ENCODE measurements at places on chromosomes 6 and 20.

DNA sequence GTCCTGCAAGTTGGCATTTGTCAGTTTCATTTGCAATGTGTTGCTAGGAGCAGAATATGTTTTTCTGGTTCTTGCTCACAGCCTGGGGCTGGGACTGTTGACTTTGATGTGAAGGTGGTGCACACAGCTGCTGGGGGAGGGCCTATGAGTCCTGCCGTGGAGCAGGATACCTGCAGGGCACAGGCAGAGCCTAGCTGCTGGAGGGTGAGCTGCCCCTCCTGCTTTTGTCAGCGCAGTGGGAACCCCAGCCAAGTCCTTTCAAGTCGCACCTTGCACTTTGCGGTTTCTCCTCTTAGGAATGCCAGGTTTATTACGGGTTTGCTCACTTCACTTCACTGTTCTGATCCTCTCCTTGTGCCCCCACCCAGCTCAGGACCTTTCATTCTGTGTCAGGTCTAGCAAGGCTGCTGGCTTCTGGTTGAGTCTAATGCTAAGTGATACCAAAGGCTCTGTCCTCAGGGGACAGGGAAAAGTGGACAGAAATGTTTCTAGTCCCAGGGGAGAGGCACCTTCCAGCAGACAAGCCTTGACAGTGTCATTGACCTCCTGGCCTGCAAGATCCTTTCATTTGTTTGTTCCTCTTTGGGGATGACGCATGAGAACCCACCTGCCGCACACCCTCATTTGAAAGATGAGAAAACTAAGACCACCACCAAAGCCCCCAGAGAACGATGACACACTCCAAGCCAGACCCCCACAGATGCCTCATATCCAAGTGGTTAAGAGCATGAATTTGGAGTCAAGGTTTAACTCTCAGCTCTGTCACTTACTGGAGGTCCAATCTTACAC is 2.7 kb upstream of the SPO11 start:
- peak; percentile 91 for DNase-seq

DNA sequence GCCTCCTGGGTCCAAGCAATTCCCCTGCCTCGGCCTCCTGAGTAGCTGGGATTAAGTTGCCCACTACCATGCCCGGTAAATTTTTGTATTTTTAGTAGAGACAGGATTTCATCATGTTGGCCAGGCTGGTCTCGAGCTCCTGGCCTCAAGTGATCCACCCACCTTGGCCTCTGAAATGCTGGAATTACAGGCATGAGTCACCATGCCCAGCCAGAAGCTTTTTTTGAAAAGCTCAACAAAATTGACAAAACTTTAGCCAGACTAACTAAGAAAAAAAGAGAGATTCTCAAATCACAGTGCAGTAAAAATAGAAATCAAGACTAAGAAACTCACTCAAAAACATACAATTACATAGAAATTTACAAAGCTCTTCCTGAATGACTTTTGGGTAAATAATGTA is 420.6 kb downstream of the COL12A1 start:
- no peak for DNase-seq

DNA sequence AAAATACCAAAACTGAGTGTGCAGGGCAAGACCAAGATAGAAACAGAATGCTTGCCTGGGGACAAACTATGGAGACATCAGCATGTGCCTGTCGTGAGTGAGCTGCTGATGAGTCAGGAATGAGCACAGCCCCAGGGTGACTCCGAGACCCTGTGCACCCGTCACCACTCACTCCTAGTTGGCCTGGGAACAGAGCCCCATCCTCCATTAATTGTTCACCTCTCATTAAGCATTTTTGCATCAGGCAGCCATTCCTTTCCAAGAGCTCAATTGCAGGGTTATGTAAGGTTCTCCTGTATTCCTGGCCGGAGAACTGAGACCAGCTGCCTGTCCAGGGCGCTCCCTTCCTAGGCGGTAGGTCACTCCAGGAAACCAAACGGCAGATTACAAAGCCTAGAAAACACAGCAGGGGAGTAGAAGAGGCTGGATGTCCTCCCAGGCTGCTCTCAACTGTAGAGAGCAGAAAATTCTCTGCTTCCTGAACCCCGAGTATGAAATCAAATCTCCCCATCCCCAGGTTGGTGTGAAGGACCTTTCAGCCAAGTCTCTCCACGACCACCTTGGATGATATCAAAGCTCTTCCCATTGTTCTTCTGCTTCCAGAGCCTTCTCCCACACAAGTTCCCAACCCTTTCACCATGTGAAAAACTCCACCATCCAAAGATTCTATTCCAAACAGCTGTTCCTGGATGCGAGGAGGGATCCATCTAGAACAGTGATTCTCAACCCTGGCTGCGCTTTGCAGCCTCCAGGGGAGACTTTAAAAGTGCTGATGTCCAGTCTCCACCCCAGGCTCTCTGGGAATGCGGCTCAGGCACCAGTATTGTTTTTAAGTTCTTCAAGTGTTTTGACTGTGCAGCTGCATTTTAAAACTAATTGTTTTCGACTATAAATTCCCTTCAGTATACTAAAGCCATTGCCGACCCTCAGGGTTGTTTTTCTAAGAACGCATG is 532.6 kb upstream of the JARID2 start:
- DNase-seq: no peak

DNA sequence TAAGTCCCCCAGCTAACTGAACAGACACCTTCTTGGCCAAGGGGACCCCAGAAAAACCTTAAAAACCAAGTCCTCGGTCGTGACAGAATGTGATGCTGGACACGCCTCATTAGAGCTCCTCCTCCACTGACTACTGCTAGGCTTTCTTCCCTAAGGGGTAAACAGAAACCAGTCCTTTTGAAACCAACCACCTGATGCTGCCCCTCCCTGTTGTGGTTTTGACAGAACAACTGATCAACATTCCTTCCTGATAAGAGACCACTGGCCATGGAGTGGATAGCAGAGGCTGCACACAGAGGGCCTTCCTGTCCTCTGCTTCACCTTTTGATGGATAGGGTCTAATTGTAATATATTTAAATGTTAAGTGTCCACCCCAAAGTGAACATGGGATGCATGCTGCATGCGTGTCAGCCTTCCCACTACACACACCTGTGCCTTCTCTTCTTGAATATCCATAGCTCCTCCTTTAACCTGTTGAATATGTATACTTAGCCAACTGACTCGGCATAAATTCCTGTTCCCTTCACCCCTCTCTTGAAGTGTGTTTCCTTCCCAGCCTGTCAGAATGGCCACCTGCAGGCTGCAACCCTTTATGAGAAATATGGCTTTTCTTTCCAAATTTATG is 27.9 kb upstream of the SLC2A12 start:
- DNase-seq: peak; percentile 76

DNA sequence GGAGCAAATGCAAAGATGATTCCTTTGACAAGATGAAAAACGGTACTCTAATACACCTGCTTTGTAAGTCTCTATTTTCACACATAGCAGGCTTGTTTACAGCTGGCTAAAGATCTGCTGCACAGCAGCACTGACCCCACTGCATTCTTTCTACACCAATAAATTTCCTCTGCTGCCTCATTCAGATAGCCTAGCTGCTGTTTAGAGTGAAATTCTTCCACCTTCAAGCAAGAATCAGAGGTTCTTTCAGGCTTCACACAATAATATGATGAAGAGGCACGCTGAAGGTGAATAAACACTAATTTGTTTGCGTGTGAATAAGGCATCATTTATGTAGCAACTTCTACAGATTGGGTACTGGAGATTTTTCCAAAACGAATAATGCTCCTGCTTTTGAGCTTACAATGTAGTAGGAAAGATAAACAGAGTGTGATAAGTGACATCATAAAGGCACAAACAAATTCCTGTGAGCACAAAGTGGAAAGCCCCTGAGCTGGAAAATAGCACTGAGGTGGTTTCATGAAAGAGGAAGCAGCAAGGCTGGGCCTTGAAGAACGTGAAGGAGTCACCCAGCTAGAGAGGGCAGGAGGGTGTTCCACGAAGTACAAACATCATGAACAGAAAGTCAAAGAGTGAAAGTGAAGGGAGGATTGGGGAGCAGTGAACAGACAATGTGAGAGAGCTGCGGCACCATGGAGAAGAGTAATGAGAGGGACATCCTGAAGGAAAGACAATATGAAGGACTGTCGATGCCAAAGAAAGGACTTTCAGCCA is 543.4 kb downstream of the CD83 start:
- DNase-seq: no peak

DNA sequence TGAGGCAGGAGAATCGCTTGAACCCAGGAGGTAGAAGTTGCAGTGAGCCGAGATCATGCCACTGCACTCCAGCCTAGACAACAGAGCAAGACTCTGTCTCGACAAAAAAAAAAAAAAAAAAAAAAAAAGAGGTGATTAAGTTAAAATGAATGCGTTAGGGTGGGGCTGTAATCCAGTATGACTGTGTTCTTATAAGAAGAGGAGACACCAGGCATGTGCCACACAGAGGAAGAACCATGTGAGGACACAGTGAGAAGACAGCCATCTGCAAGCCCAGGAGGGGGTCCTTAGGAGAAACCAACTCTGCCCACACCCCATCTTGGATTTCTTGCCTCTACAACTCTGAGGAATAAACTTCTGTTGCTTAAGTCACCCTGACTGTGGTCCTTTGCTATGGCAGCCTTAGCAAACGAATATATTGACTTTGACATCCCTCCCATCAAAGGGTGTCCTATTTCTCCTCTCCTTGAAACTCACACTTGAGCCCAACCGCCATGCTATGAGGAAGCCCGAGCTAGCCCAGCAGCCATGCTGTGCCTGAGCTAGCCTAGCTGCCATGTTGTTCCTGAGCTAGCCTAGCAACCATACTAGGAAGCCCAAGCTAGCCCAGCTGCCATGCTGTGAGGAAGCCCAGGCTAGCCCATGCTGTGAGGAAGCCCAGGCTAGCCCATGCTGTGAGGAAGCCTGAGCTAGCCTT is 15.8 kb upstream of the PPP1R16B start:
- peak; percentile 92 for DNase-seq

GRCh38 chr6:127641905-127642304 is 64.9 kb downstream of the C6orf58 start:
- peak; percentile 34 for DNase-seq

GRCh38 chr20:61768571-61769285 is 297.0 kb downstream of the TAF4 start:
- no peak for DNase-seq

GRCh38 chr6:138847884-138848283 is 52.0 kb downstream of the ECT2L start:
- no peak for DNase-seq

- DNase-seq: peak; percentile 56
Measured at GRCh38 chr6:85494547-85495536, 45.0 kb downstream of the NT5E start.

DNA sequence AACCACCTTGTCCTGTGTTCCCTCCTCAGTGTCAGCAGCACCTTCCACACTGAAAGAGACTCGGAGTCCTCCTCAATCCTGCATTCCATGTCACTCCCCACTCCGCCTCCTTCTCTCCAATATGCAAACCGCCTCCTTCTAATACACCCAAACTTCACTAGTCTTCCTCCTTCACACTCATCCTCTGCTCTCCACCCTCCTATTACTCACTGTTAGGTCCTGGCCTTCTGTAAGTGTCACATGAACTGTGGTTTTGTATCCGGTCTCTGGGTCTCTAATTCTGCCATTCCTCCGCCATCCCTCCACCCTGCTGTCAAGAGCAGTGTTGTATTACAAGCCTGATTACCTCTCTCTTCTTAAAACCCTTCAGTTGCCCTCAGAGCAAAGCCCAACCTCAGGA is 200.5 kb upstream of the CDYL start:
- no peak for DNase-seq

GRCh38 chr6:127120787-127121636 is 2.5 kb downstream of the RSPO3 start:
- peak; percentile 24 for DNase-seq

GRCh38 chr20:58405504-58406291 is 16.7 kb downstream of the VAPB start:
- no peak for DNase-seq

GRCh38 chr6:16265351-16266341 is 27.3 kb downstream of the GMPR start:
- DNase-seq: no peak

DNA sequence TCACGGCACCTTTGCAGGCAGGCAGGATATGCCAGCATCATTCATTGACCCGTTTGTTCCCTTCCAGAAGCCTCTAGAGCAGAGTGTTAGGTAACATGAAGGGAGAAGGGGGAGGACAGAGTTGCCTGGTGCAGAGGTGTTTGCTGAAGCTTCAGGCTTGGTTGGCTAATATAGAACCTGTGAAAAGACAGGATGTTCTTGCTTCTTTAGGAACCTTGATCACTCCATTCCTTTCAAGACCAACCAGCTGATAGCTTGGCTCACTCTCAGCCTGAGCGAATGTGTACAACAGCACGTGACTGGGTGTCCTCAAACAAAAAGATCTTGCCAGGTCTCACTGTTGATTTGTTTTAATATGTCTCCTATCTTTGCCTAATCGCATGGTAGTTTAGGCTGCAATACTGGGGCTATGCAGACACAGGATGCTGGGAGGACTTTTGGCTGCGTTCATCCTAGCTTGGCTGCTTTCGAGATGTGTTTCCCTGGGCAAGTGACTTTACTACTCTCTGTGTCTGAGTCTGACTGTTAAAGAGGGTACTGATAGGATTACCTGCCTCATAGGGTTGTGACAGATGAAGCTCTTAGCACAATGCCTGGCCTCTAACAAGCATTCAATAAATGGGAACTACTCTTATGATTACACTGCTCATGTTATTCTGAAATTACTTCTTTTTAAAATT is 16.0 kb downstream of the SHLD1 start:
- no peak for DNase-seq

- DNase-seq: no peak
Measured at GRCh38 chr20:37649676-37650370, 44.0 kb upstream of the CTNNBL1 start.

DNA sequence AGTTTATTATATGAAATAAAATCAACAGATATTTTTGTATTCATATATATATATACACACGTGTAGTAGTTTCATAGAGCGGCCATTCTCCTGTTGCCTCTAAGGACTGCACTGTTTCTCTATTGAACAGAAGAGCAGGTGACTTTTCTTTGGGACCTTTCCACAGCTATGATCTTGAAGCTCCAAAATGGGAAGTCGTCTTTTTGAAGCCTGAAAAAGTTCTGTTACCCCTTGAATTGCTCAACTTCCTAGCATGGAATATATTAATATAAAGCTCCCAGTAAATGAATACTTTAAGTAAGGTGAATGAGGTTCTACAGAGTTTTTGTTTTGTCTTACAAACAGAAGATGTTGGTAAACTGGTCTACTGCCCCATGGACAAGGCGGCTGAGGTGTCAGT is 42.2 kb upstream of the ADTRP start:
- DNase-seq: no peak

Measured in SW480 (cell line).